8988T (cell line): ENCODE measurements at places on chromosomes 3 and 15.

DNA sequence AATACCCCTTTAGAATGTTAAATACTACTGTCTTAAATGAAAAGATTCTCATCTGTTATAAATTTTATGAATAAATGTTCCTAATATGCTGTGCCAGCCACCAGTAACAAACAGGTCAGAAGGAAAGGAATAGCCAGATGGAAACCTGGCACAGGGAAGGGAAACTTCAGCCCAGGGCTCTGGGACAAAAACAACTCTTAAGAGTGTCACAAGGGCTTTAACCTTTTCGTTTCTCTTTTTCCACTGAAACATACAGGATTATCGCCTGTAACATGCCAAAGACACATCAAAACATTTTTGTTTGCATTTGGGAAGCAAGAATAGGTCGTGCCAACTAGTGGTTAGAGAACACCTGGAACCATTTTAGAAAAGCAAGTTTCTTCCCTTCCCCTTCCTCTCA, 109.0 kb upstream of the NEDD4 start:
- no peak for DNase-seq

GRCh38 chr15:59169251-59169708, 37.4 kb upstream of the LDHAL6B start:
- no peak for DNase-seq

DNA sequence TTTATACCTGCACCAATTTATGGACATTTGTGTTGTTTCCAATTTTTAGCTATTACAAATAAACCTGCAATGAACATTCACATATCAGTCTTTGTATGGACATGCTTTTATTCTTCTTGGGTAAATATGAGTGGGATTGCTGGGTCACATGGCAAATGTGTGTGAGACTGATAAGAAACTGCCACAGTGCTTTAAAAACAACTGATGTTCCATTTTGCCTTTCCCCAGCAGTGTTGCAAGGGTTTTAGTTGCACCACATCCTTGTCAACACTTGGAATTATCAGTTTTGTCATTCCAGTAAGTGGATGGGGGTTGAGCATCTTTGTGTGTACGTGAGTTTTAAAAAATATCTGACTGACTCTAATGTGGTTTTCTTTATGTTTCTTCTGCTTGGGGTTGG, 191.2 kb downstream of the PLCL2 start:
- DNase-seq = no peak

DNA sequence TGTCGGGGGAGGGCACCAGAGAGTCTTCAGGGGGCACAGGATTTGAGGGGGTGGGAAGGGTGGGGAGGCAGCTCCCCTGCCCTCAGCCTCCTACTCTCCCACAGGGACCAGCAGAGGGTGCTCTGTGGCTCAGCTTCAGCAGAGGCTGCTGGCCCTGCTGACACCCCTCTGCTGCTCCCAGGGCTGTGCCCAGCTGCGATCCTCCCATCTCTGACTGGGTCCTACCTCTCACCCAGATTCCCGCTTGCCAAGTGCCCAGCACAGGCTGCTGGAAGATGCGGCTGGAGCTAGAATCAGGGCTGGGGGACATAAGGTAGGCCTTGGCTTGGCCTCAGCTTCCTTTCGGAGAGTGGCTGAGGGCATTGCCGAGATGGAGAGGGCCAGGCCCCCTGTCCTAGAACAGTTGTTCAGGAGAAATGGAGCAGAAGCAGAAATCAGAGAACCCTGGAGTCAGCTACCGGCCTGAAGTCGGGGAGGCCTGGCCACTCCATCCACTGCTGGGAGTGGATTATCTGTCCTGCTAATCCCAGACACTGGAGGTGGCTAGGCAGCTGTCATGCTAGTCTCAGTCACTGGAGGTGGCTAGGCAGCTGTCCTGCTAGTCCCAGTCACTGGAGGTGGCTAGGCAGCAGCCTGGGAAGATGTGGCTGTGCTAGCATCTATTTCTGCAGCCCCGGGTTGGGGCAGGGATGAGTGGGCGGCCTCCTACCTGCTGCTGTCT, 3.9 kb downstream of the GRM2 start:
- DNase-seq = peak; percentile 83

GRCh38 chr15:57529748-57530147, 62.0 kb upstream of the MYZAP start:
- DNase-seq = no peak

DNA sequence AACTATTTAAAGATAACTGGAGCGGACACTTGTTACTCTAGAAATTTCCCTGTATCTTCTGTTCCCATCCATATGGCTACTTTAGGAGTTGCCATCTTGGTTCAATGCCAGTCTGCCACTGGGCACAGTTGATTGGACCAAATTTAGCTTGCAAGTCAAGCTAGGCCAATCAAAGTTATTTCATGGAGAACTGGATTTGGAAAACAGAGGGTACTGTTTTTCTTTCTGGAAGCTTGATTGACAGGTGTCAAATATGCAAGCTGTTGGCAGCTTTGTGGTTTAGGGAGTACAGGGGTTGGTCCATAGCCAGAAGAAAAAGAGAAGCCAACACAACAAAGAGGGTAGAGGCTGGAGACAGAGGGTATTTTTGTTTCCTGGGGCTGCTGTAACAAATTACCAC, 33.4 kb upstream of the KLHL25 start:
- no peak for DNase-seq

- no peak for DNase-seq
Measured at GRCh38 chr3:119885746-119886530, 104.0 kb downstream of the NR1I2 start.

DNA sequence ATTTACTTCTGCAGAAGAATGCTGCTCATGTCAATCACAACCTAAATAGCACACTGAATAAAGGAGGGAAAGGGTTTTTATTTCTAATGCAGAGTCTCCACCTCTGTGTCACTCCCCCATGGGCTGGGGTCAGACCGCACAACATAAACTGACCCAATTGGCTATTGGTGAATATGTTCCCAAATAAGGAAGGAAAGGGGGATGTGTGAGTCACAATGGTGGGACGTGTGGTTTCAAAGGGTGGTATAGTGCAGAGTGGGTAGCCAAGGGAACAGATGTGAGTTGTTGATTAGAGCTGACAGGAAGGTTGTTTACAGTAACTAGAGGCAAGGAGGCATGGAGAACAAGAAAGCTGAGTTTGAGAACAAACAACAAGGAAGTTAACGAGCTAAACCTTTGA, 491.8 kb downstream of the ZPLD1 start:
- DNase-seq = no peak

GRCh38 chr15:56752986-56753385, 19.7 kb upstream of the ZNF280D start:
- DNase-seq = no peak

DNA sequence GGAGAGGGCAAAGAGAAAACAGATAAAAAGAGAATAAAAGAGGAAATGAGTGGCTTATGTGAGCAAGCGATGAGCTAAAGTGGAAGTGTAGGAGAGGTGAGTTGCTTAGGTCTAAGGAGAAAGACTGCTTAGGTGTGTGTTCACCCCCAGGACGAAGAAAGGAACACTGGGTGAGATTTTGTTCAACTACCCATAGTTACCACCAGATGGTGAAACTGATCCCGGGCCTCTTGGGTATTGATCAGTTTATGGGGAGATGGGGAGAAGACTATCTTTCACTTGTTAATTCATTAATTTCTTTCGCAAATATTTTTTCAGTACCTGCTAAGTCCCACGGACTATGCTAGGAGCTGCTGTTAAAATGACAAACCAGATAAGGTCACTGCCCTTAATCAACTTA, 33.9 kb downstream of the GAP43 start:
- no peak for DNase-seq

GRCh38 chr3:172993412-172993811, 147.6 kb downstream of the SPATA16 start:
- no peak for DNase-seq

DNA sequence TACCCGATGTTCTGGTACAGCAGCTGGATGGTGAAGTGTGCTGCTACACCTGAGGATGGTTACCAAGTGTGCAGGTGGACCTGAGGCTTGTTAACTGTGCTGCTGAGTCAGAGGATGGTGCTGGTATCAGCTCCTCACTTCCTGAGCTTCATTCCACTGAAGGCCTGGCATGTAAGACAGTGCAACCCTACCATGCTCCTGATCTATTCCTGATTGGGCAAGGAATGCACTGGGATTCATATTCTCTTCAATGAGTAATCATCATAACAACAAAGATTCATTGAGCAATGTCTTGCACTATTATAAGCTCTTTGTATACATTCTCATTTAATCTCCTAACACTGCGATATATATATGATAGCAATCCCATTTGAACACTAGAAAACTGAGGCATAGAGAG, 62.9 kb upstream of the THSD4 start:
- DNase-seq = no peak

DNA sequence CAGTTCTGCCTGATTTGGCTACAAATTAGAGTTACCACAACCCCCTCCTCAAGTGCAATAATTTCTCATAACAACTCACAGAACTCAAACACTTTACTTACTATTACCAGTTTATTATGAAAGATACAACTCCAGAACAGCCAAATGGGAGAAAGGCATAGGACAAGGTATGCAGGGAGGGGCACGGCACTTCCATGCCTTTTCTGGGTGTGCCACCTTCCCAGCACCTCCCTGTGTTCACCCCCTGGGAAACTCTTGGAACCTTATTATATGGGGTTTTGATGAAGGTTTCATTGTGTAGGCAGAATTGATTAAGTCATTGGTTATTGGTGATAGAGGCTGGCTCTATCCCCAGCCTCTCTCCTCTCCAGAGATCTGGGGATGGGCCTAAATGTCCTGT, 66.6 kb upstream of the RAP2B start:
- DNase-seq = no peak

GRCh38 chr3:72344236-72344635, 504.0 kb downstream of the SHQ1 start:
- no peak for DNase-seq

GRCh38 chr15:72271895-72272212, 500 bp downstream of the PARP6 start:
- DNase-seq = no peak

DNA sequence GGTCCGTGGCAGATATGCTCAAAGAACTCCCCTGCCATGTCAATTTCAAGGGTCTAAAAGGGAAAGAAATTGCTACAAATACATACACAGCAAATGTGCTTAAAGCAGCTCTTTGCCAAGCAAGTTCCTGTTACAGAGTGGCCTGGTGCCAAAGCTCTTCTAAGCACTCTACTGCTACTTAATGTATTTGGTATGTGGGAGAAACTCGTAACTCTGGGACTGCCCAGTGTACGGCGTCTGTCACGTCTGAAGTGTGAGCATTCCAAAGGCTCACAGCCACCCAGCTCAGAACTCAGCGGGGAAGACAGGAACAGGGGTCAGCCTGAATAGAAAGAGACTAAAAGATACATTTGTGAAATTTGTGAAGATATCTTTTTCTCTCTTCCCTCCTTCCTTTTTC, 54.6 kb downstream of the RBMS3 start:
- peak; percentile 13 for DNase-seq

- no peak for DNase-seq
Measured at GRCh38 chr15:38205526-38206272, 46.9 kb upstream of the SPRED1 start.

- DNase-seq = no peak
Measured at GRCh38 chr3:152348436-152349177, 79.9 kb downstream of the MBNL1 start.

- DNase-seq = no peak
Measured at GRCh38 chr3:38067508-38068233, 28.7 kb downstream of the DLEC1 start.

DNA sequence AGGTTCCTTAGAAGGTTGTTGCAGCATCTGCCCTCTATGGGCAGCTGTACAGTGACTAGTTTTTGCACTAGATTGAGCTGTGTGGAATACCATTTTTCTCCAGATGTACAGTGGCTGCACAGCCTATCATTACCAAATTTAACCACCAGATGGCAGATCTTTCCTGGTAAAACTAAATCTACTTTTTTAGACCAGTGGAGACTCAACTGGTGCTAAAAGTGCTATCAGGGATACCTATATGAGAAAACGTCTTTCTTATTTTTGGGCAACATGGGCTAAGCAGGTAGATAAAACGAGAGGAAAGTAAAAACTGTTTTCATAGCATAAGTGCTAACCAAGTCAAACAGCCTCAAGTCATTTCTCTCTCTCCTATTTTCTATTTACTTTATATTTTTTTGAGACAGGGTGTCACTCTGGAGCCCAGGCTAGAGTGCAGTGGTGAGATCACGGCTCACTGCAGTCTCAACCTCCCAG, 21.2 kb downstream of the IGSF10 start:
- DNase-seq = no peak

DNA sequence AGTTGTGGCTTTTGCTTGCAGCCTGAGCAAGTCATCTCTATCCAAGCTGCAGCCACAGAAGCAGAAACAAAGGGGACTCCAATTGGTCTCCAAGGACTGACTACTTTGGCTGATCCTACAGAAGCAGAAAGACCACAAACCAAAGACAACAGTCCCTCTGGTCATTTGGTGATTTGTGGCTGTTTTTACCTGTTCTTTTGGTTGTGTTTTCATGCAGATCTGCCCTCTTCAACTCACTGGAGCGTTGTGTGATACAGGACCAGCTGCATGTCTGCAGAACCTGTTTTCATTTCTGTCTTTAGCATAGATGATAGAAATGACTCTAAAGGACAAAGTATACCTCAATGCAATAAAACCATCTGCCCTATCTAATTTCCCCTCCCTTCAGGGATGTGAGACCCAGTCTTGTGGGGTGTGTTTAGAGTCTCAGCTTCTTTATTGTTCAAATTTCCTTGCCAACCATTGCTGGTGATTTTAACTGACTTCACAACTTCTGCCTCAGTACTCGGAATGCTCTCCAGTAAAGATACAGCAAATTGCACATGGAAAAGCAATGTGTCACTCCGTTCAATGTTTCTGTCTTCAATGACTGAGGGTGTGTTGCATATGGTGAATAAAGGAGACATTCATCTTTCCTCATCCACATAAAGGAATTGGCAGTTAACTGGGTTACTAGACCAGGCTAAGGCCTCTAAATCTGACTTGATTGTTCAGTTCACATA, 48.9 kb upstream of the SLC7A14 start:
- no peak for DNase-seq

DNA sequence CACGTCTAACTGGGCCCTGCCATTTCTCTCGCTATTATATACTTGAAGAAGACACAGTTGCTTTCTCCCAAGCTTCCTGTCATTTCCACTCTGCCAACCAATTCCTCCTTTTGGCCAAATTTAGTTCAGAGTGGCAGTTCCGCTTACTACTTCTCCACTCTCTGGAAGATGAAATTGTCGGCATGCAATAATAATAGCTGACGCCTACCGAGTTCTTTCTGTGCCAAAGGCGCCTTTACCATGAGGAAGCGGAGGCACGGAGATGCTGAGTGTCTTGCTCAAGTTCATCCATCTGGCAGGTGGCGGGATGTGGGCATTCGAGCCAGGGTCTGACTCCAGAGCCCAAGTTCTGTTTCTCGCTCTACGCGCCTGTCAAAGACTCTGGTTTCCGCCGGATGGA, 14.6 kb upstream of the NRROS start:
- DNase-seq = no peak

DNA sequence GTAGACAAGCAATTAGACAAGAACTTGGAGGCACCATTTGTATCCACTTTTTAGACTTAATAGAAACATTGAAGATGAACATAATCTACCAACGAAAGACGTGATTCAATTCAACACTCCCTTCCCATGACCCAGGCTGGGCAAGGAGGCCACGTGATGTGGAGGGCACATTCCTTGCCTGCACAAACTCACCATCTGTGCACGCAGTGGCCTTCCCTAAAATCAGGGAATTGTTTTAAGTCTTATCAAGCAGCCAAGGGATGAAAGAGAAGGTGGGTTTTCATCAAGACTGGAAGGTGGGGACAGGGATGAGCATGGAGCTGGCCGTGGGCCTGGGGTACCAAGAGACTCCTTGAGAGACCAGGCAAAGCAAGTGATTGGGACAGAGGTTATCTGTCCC, 13.5 kb downstream of the STARD5 start:
- no peak for DNase-seq

GRCh38 chr15:79283252-79284048, 928 bp downstream of the ANKRD34C start:
- DNase-seq = no peak

GRCh38 chr15:70754862-70755261, 8.5 kb downstream of the UACA start:
- DNase-seq = no peak
